Upper lobe of right lung (tissue), 1 donor: ENCODE measurements at places on chromosomes 1 and 21. TPM values are rescaled to one million over a fixed set of nuclear protein-coding genes. Genes with fewer than 3 reads are reported as not detected.

LCE2B gene
- not detected for total RNA-seq

SPRR3 gene
- not detected for total RNA-seq

ANKRD35 gene
- 1.6 TPM for total RNA-seq

RGS7 gene
- total RNA-seq: not detected

TYW3 gene
- total RNA-seq: 18.4 TPM

RGS1 gene
- 27.8 TPM for total RNA-seq

LIN9 gene
- total RNA-seq: 4.6 TPM

DNA sequence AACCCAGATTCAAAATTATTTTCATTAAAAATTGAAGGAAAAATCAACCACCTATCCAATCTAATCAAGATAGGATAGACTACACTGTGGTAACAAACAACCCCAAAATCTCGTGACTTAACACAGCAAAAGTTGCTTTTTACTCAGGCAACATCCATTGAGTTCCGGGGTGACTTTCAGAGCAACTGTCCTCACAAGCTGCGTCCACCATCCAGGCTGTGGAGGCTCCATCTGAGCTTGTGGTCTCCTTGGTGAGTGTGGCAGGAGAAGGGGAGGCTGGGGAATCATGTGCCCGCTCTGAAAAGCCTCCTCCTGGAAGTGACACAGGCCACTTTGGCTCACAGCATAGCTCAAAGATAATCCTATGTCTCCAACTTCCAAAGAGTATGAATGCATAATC lies 52.4 kb downstream of the CD2 start:
- H3K4me1 ChIP-seq: no peaks in the 10 kb centered on the region
- no peak for DNase-seq
- H3K36me3 ChIP-seq: no peaks in the 10 kb centered on the region
- H3K27me3 ChIP-seq: no peaks in the 10 kb centered on the region
- H3K4me3 ChIP-seq: no peak overlapping the region

DNA sequence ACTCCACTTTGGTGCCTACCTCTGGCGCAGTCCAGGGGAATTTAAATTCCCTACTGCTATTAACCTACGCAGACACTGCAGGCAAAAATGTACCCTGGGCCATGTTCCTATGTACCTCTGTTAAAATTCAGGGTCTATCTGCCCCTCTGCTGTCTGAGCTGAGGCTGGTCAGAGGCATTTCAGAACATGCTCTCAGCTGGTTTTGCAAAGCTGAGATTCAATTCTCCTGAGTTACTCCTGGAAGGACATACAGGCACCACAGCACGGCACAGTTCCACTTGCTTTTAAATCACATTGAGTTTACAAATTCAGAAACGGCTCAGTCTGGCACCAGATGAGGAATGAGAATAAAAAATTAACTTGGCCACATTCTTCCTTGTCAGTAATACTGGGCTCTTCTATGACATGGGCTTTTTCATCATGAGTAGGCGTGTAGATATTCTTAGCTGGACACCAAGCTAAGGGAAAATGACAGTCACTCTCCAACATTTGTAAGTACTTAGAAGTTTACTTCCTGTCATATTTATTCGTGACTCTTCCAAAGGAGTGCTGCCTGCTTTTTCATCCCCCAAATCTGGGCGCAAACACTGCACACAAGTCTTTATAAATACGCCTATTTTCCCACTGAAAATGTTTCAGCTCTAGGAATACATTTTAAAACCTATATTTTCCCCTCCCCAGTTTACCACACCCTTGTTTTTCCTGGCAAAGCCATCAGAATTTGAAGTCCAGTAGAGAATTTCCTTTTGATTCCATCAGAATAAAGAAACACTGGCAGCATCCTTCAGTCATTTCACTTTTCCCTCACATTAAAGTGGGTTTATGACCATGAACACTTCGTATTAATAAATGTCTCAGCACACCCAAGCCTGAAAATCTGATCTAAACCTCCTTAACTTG lies 1.9 kb downstream of the C1orf198 start:
- DNase-seq: no peak
- peaks cover 40% of the 10 kb centered on the region for H3K4me1 ChIP-seq
- H3K4me3 ChIP-seq: peak overlapping the region; percentile 94
- H3K36me3 ChIP-seq: no peaks in the 10 kb centered on the region
- H3K27me3 ChIP-seq: no peaks in the 10 kb centered on the region

- no peak for DNase-seq
- H3K4me1 ChIP-seq: no peaks in the 10 kb centered on the region
- H3K27me3 ChIP-seq: no peaks in the 10 kb centered on the region
These were observed 710.6 kb downstream of the MATN1 start for GRCh38 chr1:30012455-30013440.

GRCh38 chr1:182777386-182777785 lies 12.2 kb upstream of the NPL start:
- no peaks in the 10 kb centered on the region for H3K36me3 ChIP-seq
- no peaks in the 10 kb centered on the region for H3K4me1 ChIP-seq
- no peak overlapping the region for H3K27ac ChIP-seq

- no peak overlapping the region for H3K4me3 ChIP-seq
- no peaks in the 10 kb centered on the region for H3K36me3 ChIP-seq
- no peaks in the 10 kb centered on the region for H3K4me1 ChIP-seq
These were observed 98.5 kb downstream of the LMX1A start for GRCh38 chr1:165257969-165258459.

DNA sequence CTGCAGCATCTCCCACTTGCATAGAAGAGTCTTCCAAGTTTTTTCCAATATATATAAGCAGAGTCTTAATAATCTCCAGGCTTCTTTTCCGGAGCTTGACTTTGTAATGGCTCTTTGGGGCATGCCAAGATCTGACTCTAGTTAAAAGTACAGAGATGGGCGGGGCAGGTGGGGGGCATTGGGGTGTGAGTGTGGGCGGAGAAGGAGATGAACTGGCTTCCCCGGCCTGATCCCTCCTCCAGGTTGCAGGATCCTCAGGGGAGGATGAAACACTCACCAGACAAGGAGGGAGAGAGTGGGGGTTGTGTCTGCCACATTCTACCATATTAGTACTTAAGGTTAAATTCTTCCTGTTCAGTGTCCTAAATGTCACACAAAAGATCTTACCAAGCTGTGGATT lies 23.0 kb downstream of the S100A10 start:
- no peaks in the 10 kb centered on the region for H3K36me3 ChIP-seq
- no peak overlapping the region for H3K27ac ChIP-seq
- DNase-seq: no peak

GRCh38 chr1:25469177-25469576 lies 38.5 kb downstream of the MACO1 start:
- no peak for DNase-seq
- no peak overlapping the region for H3K4me3 ChIP-seq
- no peak overlapping the region for H3K27ac ChIP-seq
- H3K27me3 ChIP-seq: no peaks in the 10 kb centered on the region

DNA sequence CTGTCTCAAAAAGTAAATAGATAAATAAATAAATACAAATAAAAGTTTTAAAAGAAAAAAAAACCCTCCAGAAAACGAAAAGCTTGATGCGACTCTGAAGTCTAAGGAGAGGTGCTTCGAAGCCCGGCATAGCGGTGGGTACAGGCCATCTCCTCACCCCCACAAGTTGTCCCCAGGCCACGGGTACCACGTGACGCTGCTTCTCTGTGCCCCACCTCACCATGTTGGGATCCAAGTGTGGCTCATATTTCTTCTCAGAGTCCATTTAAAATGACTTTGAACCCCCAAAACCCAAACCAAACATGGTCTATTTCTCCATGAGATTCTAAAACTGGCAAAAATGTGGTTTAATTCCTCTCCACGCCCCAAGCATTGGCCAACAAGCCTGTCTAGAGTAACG lies 32.9 kb upstream of the ZC3H12A start:
- DNase-seq: no peak
- H3K27me3 ChIP-seq: peaks cover 12% of the 10 kb centered on the region
- no peaks in the 10 kb centered on the region for H3K36me3 ChIP-seq
- H3K4me1 ChIP-seq: no peaks in the 10 kb centered on the region

GRCh38 chr1:84896279-84896678 lies 3.3 kb upstream of the LPAR3 start:
- H3K4me3 ChIP-seq: no peak overlapping the region
- H3K4me1 ChIP-seq: peaks cover 4% of the 10 kb centered on the region
- H3K27ac ChIP-seq: no peak overlapping the region
- no peaks in the 10 kb centered on the region for H3K36me3 ChIP-seq
- H3K27me3 ChIP-seq: peaks cover 35% of the 10 kb centered on the region
- DNase-seq: no peak

- no peaks in the 10 kb centered on the region for H3K27me3 ChIP-seq
- no peaks in the 10 kb centered on the region for H3K4me1 ChIP-seq
- no peak overlapping the region for H3K4me3 ChIP-seq
- H3K36me3 ChIP-seq: no peaks in the 10 kb centered on the region
These were observed 19.1 kb downstream of the UCHL5 start for GRCh38 chr1:193040011-193040410.

DNA sequence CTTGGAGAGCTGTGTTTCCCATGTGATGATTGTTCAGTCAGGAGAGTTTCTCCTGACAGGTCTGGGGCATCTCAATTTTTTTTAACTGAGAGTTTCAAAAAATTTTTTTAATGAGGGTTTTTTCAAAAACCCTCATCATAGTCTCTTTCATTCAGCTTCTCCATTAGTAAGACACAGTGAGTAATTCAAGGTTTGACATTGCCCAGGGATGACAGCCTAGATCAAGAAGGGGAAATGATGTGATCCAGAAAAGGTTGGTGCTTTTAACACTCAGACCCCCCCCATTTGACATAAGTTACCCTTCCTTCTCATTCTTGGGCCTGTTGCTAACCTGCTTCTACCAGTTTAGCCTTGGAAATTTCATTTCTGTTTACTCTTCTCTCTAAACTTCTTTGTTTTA lies 189.4 kb upstream of the HOOK1 start:
- no peaks in the 10 kb centered on the region for H3K36me3 ChIP-seq
- H3K27me3 ChIP-seq: no peaks in the 10 kb centered on the region
- no peaks in the 10 kb centered on the region for H3K4me1 ChIP-seq
- H3K4me3 ChIP-seq: no peak overlapping the region

DNA sequence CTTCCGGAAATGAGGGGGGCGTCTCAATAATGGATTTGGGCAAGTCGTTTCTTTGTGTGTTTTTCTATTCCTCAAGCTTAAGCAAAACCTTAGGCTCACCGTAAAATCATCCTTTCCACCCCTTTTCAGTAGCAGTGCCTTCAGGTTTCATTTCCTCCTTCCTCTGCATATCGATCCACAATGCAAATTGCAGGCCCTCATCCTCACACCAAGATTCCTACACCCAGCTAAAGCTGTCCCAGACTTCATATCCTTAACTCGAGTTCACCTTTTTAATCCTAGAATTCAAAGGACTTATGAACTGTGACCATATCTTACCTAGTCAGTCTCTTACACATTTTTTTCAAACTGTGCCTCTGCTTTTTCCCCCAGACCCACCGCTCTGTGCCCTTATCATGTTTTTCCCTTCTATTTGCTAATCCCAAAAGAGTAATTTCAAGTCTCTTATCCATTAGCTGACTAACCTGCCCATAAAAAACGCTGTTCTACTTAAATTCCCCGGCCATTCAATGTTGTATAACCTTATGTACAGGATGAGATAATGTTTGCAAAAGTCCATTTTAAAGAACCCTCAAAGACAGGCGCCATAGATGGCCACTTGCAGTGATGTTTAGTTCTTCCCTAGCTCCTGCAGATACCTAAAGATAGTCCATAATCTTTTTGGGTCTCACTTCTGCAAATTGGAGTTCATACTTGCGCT lies 1.5 kb downstream of the AKIRIN1 start:
- H3K36me3 ChIP-seq: peaks cover 25% of the 10 kb centered on the region
- H3K27ac ChIP-seq: peak overlapping the region; percentile 90
- peaks cover 18% of the 10 kb centered on the region for H3K4me1 ChIP-seq
- peak overlapping the region; percentile 88 for H3K4me3 ChIP-seq

DNA sequence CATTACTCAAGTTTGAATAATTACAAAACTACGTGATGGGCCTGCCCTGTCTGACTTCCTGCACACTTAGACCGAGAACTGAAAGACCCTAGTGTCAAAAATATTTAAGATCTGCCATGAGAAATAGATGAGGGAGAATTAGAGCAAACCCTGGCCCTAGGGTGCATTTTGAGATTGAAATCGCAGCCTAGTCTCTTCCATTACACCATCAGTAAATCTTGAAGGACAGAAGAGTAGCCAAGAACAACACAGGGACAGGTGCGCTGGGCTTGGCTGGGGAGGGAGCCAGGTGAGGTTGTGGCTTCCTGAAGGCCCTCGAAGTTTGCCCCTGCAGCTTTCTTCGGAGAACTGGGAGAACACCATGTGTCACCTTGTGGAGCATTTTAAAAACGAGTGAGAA lies 36.7 kb upstream of the KIF26B start:
- peak; percentile 18 for DNase-seq
- H3K27ac ChIP-seq: no peak overlapping the region
- no peaks in the 10 kb centered on the region for H3K27me3 ChIP-seq

GRCh38 chr1:63363014-63363413 lies 4.4 kb upstream of the ALG6 start:
- DNase-seq: no peak
- no peak overlapping the region for H3K4me3 ChIP-seq
- H3K36me3 ChIP-seq: no peaks in the 10 kb centered on the region
- H3K27ac ChIP-seq: no peak overlapping the region

- no peak overlapping the region for H3K27ac ChIP-seq
- H3K4me3 ChIP-seq: no peak overlapping the region
- no peaks in the 10 kb centered on the region for H3K36me3 ChIP-seq
- H3K27me3 ChIP-seq: no peaks in the 10 kb centered on the region
- no peaks in the 10 kb centered on the region for H3K4me1 ChIP-seq
These were observed 157.4 kb downstream of the DNM3 start for GRCh38 chr1:171998711-171999110.

- H3K36me3 ChIP-seq: no peaks in the 10 kb centered on the region
- H3K4me1 ChIP-seq: peaks cover 6% of the 10 kb centered on the region
- no peak overlapping the region for H3K27ac ChIP-seq
- no peak overlapping the region for H3K4me3 ChIP-seq
- no peak for DNase-seq
These were observed 24.7 kb upstream of the ARTN start for GRCh38 chr1:43908858-43909257.

DNA sequence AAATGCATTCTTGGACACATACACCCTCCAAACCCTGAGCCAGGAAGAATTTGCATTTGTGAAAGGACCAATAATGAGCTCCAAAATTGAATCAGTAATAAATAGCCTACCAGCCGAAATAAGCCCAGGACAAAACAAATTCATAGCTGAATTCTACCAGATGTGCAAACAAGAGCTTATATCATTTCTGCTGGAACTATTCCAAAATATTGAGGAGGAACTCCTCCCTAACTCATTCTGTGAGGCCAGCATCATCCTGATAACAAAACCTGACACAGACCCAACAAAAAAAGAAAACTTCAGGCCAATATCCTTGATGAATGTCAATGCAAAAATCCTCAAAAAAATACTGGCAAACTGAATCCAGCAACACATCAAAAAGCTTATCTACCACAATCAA lies 6.7 kb downstream of the SPRR2E start:
- H3K36me3 ChIP-seq: no peaks in the 10 kb centered on the region
- no peak overlapping the region for H3K4me3 ChIP-seq
- H3K27ac ChIP-seq: no peak overlapping the region
- no peaks in the 10 kb centered on the region for H3K4me1 ChIP-seq
- DNase-seq: no peak
- H3K27me3 ChIP-seq: no peaks in the 10 kb centered on the region

- no peaks in the 10 kb centered on the region for H3K36me3 ChIP-seq
- H3K27ac ChIP-seq: no peak overlapping the region
- H3K27me3 ChIP-seq: no peaks in the 10 kb centered on the region
- no peaks in the 10 kb centered on the region for H3K4me1 ChIP-seq
These were observed 1066.0 kb upstream of the ADGRL4 start for GRCh38 chr1:80072563-80072962.
